ENCODE measurements at places on chromosomes 2 and 18. TPM values are rescaled to one million over a fixed set of nuclear protein-coding genes. Genes with fewer than 3 reads are reported as not detected.

The GPR39 gene
- total RNA-seq, result 0.16 TPM

The AMER3 gene
- not detected for total RNA-seq

The UGT1A10 gene
- total RNA-seq, result not detected

The MROH2A gene
- not detected for total RNA-seq

The SFTPB gene
- total RNA-seq, result not detected
